ENCODE measurements at places on chromosomes 11 and 22. TPM values are rescaled to one million over a fixed set of nuclear protein-coding genes. Genes with fewer than 3 reads are reported as not detected.

- peak; percentile 77 for DNase-seq
These were observed 966 bp downstream of the SMTN start for GRCh38 chr22:31081963-31082605.

GRCh38 chr11:134226806-134227325 is 2.4 kb downstream of the VPS26B start:
- no peak for DNase-seq

DNA sequence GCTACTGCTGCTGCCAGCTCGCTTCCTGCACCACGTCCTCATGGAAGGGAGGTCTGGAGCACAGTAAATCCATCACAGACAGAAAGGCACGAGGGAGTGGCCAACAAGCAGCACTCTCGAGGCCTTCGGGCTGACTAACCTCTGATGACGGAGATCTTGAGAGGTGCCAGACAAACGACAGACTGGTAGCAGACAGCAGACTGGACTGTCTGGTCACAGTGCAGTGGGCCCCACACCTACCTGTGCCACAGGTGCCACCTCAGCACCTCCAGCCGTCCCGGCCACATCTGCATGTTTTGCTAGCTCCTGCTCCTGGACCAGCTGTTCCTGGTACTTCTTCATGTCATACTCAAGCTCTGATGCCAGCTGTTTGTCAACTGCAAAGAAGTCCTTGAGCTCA is 64.1 kb downstream of the NCAPD3 start:
- DNase-seq: no peak

- DNase-seq: no peak
These were observed 83.0 kb downstream of the MYO7A start for GRCh38 chr11:77211040-77211451.

DNA sequence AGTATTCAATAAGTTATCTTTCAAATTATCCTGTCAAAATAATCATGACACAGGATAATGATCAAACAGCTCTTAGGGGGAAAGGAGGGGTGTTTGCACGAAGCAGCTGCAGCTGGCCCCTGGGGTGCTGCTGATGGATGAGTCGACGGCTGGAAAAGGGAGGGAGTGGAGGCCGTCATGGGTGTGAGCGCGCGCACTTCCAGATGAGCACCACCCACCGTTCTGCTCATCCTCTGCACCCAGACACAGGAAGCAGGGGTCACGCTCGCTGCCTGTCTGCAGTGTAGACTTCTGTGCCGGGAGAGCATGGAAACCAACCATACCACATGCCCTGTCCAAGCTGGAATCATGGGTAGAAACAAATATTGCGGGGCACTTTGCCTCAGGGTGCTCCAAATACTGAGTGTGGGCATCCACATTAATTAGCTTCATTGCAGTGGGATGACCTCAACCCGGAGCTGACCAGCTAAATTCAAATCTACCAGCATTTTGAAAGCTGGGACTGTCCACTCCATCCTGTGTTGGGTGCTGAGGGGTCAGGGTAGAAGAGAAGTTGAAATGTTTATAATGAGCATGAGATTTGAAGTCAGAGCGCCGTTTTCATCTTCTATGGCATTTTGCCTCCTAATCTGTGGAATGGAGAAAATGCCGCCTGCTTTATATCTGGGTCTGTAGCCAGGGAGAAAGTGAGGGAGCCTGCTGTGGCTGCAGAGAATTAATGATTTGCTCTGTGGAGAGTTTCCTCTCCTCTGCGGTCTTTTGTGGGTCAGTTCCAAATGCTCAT is 802.4 kb downstream of the TBC1D22A start:
- peak; percentile 64 for DNase-seq

GRCh38 chr11:130114281-130114680 is 44.6 kb downstream of the APLP2 start:
- DNase-seq: no peak

DNA sequence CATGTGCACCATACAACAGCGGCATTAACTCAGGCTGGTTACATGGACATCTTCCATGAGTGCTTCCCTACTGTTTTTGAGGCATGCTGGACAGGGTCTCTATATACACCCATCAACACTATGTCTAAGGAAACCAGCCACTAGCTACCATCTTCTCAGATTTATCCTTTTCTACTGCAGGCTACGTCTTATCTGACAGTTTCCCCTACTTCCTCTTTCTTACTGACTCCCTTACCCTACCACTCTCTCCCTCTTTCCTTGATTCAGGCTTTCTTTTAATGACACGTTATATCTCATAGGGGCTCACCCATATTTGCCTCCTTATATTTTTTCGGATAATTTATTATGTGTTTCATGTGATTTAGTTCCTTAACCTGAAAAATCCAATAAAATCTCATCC is 41.8 kb downstream of the DDI1 start:
- no peak for DNase-seq

- DNase-seq: no peak
These were observed 3.7 kb downstream of the UPB1 start for GRCh38 chr22:24498824-24499223.

- no peak for DNase-seq
These were observed 1348.2 kb upstream of the RAG2 start for GRCh38 chr11:37946155-37946766.

DNA sequence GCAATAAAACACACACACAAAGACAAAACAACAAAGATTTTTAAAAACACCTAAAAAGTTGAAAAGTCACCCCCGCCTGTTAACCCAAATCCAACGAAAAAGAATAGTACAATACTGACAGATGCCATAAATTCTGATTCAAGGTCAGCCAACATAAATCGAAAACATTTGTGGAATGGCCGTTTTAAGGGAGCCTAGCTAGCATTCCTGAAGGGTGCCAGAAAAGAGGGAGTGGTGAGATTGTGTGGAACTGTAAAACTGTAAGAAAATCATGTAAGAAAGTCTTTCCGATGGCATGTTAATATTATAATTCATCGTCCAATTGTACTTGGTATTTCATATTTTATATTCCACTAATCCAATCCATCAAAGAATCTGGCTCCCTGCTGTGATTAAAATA is 75.1 kb downstream of the RAB38 start:
- DNase-seq: no peak

DNA sequence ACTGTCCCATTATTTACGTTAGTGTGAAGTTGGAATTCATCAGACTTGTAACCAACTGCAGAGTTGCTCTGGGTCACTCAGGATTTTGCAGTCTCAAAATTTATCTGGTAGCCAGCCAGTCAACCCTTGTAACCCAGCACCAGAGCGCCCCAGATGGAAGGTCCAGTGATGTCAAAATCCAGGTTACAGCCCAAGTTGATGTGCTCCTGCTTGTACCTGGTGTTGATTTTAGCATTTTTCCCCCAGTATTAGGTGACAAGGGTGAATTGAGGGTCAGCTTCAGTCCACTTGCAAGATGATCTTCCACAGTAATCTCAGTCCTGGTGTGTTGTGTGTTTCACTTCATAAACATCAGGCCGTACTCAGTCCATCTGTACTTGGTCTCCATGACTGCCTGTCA is 7.5 kb downstream of the TIMM10B start:
- no peak for DNase-seq

DNA sequence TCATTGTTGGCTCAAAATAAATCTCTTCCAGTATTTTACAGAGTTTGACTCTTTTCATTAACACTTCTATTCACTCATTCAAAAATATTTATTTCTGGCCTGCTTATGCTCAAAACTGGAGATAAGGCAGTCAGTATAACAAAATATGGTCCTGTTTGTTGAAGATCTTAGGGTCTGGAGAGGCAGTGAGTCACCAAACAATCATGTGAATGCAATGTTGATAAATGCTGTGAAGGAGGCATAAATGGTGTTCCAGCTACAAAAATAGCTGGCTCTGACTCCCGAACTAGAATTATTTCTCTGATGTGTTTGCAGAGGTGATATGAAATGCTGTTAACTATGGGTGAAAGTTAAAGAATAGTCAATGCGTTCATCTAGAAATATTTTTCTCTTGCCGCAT is 390.6 kb downstream of the AASDHPPT start:
- DNase-seq: peak; percentile 48

DNA sequence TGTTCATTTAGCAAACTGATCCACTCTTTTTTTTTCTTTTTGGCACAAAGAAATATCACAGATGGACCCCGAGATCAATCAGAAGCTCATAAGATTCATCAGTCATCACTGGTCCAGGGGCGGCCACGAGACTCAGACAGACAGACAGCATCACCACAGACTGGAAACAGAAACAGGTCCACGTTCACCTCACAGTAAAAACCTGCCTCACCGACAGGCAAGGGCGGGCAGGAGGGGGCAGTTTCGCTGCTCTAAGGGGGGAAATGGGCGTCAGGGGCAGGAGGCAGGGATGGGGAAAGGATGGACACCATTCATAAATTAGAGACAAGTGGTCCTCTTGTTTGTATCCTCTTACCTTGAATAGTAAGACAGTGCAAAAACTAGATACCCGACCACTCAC is 16.5 kb downstream of the CHST1 start:
- DNase-seq: no peak

- DNase-seq: no peak
These were observed 3.2 kb downstream of the DBX1 start for GRCh38 chr11:20156876-20157613.

- DNase-seq: no peak
These were observed 6.4 kb upstream of the SEC14L4 start for GRCh38 chr22:30511911-30512310.

DNA sequence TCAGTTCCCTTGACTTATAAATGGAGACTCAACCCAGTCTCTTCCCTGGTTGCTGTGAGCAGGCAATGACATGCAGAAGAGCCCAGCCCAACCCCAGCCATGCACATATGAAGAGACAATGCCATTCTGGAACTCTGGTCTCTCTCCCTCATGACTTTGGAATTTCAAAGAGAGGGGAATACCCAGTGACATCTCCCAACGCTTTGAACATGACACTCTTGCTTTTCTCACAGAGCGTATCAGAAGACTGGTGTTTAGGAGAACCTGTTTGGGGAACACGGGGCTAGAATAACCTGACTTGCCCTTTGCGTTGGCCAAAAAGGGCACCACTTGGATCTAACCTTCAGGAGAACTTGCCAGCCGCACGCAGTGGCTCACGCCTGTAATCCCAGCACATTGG is 12.9 kb downstream of the RANGAP1 start:
- no peak for DNase-seq

- DNase-seq: no peak
These were observed 103.5 kb downstream of the C11orf58 start for GRCh38 chr11:16841984-16842383.

- DNase-seq: no peak
These were observed 29.2 kb upstream of the PDE2A start for GRCh38 chr11:72703267-72704008.

GRCh38 chr11:81033779-81034540 is 1593.1 kb upstream of the TENM4 start:
- no peak for DNase-seq

- DNase-seq: no peak
These were observed 70.5 kb upstream of the TCF20 start for GRCh38 chr22:42340829-42341383.

GRCh38 chr22:46931414-46931813 is 169.0 kb downstream of the TBC1D22A start:
- peak; percentile 55 for DNase-seq

DNA sequence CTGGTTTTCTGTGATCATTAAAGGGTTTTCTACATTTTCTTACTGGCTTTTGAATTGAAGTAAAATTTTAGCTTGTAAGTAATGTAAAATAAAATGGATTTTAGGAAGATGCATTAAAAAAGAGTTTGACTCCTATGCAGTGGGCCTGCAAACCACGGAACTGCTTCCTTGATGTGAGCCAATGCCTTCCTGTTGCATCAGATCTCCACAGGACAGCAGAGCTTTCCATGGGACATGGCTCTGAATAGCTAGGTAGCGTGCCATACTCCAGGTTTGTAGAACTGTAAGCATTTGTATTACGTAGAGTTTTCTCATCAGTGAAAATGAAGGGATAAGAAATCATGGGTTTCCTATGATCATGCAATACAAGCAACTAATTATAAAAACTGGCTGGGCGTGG is 133.4 kb downstream of the SWAP70 start:
- no peak for DNase-seq

DNA sequence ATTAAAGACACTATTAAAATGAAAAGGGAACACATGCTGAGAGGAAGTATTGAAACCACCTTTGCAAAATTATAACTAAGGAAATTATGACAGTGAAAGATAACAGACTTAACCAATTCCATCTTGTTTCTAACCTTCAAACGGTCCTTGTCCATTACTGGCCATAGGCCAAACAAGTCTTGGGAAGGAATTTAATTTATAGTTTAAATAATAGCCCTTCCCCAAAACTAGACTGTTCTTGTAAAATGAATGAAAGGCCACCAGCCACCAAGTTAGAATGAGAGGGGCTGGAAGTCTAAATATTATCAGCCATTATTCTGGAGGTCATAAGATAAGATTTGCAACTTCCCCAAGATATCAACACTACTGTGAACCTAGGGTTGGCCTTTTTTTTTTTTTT is 1.8 kb upstream of the TALDO1 start:
- no peak for DNase-seq

The ARHGAP42 gene
- total RNA-seq: 6.9 TPM

The GRAP2 gene
- not detected for total RNA-seq

The GRK2 gene
- 54.1 TPM for total RNA-seq

The IL18 gene
- not detected for total RNA-seq

The MB gene
- total RNA-seq: 2.3 TPM

The KCNJ4 gene
- 2.1 TPM for total RNA-seq

The C11orf86 gene
- not detected for total RNA-seq

The VSIG10L2 gene
- total RNA-seq: not detected

The ARHGEF17 gene
- total RNA-seq: 6.0 TPM

Measured in Daoy (cell line).